Right forelimb (tissue), 1 donor: ENCODE measurements at places on chromosomes 12 and 14.

DNA sequence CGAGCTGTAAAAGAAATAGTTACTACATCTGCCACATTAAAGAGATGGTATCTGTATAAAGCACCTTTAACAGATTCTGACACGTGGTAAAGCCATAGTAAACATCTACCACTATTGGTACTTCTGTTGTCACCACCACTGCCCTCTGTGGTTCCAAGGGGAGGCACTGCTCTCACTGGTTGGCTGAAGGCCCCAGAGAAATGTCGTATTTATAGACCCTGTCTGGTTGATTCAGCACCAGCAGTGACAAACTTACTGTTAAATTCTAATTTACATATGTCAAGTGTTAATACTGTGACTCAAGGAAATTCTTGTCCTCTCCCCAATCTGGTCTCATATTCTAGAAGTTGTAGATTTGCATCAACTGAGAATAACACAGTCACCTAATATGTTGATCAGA is 281.1 kb downstream of the ERC1 start:
- no peak for DNase-seq

- DNase-seq: no peak
Observed at GRCh38 chr12:121857322-121858246, 1.1 kb downstream of the HPD start.

DNA sequence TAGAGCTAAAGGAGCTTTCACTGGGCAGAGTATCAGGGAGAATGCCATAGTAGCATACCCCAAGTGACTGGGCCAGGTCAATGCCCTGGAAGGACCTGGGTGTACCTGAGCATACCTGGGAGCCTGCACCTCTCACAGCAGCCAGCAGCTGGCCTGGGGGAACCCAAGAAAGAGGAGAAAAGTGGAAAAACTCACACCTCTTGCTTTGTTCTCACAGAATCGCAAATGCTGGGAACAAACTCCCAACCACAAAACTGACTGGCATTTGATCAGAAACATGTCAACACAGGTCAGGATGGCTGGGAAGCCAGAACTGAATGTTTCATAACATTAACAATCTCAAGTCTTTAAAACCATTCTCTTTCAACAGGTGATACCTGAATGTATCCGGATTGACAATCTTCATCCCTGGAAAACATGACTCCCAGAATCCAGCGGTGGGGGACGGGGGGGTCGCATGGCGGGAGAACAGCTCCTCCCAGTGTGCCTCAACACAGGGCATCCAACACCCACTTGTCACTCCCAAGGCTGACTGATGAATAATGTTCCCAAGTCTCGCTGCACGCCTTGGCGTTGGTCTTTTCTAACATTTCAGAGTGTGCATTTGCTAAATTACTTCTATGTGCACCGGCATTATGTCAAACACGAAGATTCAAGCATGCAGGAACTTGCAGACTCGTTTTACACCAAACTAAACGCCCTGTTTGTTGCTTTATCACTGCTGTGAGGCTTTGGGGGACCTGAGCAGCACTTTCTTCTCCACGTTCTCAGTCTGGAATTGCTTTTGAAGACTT is 7.9 kb downstream of the FOXN3 start:
- no peak for DNase-seq

DNA sequence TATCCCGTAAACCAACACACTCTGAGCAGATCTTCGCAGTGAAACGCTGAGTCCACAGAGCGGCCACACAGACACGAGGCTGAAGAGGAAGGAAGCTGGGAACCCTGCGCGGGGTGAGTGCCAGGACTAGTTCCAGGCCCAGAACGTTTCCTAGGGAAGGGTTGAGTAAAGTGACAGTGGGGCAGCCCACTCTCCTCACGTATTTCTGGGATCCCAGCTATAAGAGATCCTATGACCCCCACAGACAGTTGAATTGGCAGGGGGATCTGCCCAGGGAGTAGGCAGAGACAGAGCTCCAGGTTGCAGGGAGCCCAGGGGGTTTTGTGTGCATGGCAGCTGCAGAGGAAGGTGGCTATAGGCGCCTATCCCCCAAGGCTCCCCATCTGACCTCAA is 51.1 kb downstream of the GTF2A1 start:
- DNase-seq: no peak

- DNase-seq: no peak
Observed at GRCh38 chr12:62899568-62900390, 35.2 kb downstream of the PPM1H start.

- no peak for DNase-seq
Observed at GRCh38 chr14:25117342-25117741, 67.4 kb upstream of the STXBP6 start.
